ENCODE measurements at places on chromosomes 3 and 15.

DNA sequence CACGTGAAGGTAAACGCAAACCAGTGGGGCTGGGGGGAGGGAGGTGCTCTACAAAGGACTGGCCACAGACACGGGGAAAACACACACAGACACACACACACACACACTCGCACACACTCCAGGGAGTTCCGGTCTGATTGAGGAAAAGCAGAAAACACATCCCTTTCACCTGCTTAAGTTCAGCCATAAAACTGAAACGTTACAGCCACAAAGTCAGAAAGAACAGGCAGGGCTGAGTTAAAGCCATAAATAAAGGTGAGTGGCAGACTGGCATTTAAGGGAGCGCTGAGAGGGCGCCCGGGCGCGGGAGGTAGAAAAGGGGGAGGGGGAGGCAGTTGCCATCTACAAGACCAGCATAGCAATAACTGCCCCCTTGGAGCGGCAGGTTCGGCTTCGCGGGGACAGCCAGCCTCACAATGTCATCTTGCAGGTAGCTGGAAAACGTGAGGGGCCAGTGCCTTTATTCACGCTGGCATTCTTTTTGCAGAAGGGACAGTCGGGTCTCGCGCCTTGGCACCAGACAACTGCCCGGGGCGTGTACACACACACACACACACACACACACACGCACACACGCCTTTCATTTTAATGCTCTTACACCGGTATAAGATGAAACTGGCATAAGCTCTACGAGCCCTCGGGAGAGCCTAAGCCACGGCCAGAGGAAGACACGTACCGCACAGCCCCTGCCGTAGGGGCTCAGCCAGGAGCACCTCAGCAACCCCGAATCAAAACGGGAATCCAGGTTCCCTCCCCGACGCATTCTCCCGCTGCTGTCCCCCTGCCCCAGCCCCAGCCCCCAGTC, 866 bp downstream of the TNIK start:
- H3K4me1 ChIP-seq, result peaks cover 46% of the 10 kb centered on the region
- H3K36me3 ChIP-seq, result peaks cover 4% of the 10 kb centered on the region
- H3K27ac ChIP-seq, result peak overlapping the region; percentile 91
- peak overlapping the region; percentile 96 for H3K4me3 ChIP-seq
- peak; percentile 84 for DNase-seq

- H3K27ac ChIP-seq, result no peak within 1 kb of the TSS
- H3K4me3 ChIP-seq, result no peak within 1 kb of the TSS
- peaks cover 13% of the 10 kb centered on the region for H3K4me1 ChIP-seq
- peaks cover 18% of the 10 kb centered on the region for H3K36me3 ChIP-seq
- H3K27me3 ChIP-seq, result no peaks in the 10 kb centered on the region
- DNase-seq, result no peak
Measured at GRCh38 chr3:186544281-186544680, at the start of gene CRYGS. TSS of gene CRYGS (minus strand) at chr3:186544380. CDS start at chr3:186544326, 54 bp downstream.

DNA sequence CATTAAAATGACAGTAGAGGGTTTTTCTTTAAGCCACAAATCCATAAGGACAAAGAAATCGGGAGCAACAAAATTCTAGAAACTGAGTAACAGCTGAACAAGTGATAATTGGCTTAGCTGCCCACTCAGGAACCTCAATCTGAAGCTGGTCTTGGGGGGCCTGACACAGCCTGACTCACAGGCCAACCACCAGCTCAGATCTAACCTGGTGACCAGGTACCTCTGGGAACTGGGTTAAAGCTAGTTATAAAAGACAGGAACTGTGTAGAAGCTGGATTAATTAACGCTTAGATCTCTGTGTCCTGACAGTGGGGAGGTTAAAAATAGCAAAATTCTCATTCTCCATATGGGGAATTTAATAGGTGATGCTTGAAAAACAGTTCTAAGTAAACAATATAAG, 161.9 kb downstream of the PLCL2 start:
- H3K36me3 ChIP-seq, result peaks cover 61% of the 10 kb centered on the region
- H3K4me1 ChIP-seq, result peaks cover 37% of the 10 kb centered on the region
- H3K27me3 ChIP-seq, result no peaks in the 10 kb centered on the region
- H3K4me3 ChIP-seq, result no peak overlapping the region
- DNase-seq, result no peak

- H3K27me3 ChIP-seq, result no peaks in the 10 kb centered on the region
- no peak for DNase-seq
- no peak overlapping the region for H3K4me3 ChIP-seq
- no peak overlapping the region for H3K27ac ChIP-seq
- H3K36me3 ChIP-seq, result no peaks in the 10 kb centered on the region
Measured at GRCh38 chr15:72614810-72615532, 39.5 kb upstream of the GOLGA6B start.

Data from activated CD4-positive, alpha-beta T cell treated with anti-CD3 and anti-CD28 coated beads, Interleukin-2, amount 10 ng/mL, durations not matched to agents 24 days and 14 days (primary cell).